T-helper 22 cell (primary cell): ENCODE measurements at places on chromosomes 1 and 21.
A peak's percentile ranks its signal among the peaks of the same experiment; 100 is the strongest.

DNA sequence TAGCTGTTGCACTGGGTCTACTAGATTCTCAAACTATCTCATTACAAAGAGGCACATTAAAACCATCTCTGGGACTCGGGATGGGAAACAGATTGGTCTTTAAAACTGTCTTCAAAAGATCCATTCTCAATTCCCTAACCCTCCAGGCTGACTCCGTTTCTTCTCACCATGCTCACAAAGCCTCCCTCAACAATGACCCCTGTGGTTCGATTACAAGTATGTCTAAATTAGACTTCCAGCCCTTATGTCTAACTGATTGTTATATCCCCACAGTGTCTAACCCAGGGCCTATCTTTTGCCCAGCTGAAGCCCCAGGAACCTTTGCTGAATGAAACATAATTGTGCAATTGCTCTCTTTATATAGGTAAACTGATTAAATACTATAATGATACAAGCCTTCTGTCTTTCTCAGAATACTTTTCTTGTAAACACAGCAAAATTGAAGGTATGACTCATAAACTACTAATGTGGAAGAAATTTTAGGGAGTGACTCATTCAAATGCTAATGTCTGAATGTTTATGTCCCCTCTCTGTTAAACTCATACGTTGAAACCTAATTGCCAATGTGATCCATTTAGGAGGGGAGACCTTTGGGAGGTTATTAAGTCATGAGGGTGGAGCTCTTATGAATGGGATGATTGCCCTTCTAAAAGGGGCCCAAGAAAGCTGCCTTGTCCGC, 65.6 kb upstream of the DAB1 start:
- DNase-seq, result no peak

DNA sequence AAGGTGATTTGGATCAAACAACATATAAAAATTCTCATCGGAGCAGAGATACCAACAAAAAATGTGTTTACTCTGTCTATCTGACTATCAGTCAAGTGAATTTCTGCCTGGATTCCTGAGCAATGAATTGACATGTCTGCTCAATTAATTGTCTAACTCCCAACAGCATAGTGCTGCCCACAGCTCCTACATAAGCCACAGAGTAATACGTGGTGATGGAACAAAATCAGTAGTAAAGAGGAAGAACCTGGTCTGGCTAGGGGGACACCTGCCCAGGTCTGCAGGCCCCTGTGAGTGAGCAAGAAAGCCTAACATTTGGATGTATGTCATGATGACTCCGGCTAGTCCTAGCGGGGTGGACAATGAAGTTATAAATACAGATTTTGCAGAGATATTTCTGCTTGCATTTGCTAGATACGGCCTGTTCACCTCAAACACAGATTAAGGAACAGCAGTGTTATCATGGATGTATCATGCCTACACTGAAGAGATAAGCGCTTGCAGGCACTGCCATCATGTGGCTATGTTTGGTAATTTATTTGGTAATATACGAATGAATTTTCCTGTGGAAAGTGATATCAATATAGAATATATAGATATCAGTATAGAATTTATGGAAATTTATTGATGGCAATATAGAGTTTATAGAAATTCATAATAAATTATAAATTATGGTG, 69.6 kb upstream of the LRRC8B start:
- DNase-seq, result peak; percentile 13

- DNase-seq, result no peak
Observed at GRCh38 chr21:17003258-17003615, 509.6 kb upstream of the CXADR start.

GRCh38 chr1:112929979-112930378, 26.0 kb downstream of the SLC16A1 start:
- DNase-seq, result no peak

DNA sequence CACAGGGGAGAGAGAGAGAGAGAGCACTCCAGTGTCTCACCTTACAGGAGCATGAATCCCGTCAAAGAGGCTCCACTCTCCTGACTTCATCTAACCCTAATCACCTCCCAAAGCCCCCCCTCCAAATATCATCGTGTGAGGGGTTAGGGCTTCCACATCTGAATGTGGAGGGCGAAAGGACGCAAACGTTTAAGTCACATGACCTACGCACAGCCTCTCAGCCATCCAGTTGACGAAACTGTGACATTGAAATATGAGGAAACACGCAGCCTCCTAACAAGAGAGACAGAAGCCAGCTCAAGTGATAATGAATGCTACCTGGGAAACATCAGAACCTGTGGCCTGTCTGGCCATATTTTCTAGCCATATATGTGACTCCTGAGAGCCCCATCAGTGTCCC, 63.7 kb downstream of the MATN1 start:
- DNase-seq, result no peak

GRCh38 chr1:20575541-20576336, 13.2 kb upstream of the CDA start:
- no peak for DNase-seq
